Brain microvascular endothelial cell (primary cell): ENCODE measurements at places on chromosomes 16 and 17.

GRCh38 chr16:2155091-2155950 is at the start of gene TRAF7:
TSS of gene TRAF7 (plus strand) at chr16:2155782. CDS start at chr16:2163921, 8,139 bp downstream.
- DNase-seq: peak; percentile 100

DNA sequence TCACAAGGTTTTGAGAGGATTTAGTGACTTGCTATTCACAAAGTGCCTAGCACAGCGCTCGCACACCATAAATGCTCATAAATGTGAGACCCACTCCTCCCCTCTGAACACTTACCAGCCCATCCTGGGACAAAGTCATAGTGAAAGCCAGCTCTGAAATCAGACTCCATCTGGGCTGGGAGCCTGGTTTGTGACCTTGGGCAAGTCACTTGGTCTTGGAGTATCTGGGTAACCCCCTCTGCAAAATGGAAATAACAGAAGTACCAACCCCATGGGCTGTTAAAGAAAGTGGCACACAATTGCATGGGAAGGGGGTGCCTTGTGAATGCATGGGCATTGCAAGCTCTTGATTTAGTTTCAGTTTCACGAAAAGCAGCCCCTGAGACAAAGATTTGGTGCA is 104.7 kb upstream of the CDH5 start:
- no peak for DNase-seq

- DNase-seq: no peak
Measured at GRCh38 chr17:57515662-57516211, 229.4 kb downstream of the CCDC182 start.

GRCh38 chr17:66533572-66533971 is 231.2 kb downstream of the PRKCA start:
- peak; percentile 63 for DNase-seq

- DNase-seq: peak; percentile 99
Measured at GRCh38 chr17:64707050-64707591, 45.0 kb upstream of the SMURF2 start.

DNA sequence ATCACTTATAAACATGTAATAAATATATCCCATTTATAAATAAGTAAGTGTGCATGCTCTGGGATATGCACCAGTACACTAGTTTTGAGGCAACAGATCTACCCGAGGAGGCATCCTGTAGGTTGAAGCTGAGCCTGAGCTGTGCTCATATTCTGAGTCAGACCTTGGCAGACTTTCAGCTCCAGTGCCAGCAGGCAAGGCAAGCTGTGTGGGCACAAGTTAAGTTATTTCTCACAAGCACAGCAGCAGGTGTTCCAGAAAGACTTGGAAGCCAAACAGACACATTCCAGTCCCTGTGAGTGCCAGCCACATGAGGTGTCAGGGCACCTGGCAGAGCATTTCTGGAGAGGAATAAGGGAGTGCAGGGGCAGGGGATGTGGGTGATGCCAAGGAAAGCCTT is 1.3 kb upstream of the CLEC19A start:
- peak; percentile 0 for DNase-seq

GRCh38 chr16:50192386-50193050 is 39.4 kb downstream of the TENT4B start:
- no peak for DNase-seq
